ENCODE measurements at places on chromosomes 6 and 20.
A peak's percentile ranks its signal among the peaks of the same experiment; 100 is the strongest.

- DNase-seq: no peak
These were observed 68.6 kb upstream of the FBXL4 start for GRCh38 chr6:99016355-99016754.

GRCh38 chr6:82251942-82252341, 4.4 kb upstream of the IBTK start:
- DNase-seq: no peak

- no peak for DNase-seq
These were observed 173.7 kb downstream of the PHACTR1 start for GRCh38 chr6:12890171-12890790.

GRCh38 chr20:63064745-63065711, 58.3 kb upstream of the BHLHE23 start:
- DNase-seq: peak; percentile 44

DNA sequence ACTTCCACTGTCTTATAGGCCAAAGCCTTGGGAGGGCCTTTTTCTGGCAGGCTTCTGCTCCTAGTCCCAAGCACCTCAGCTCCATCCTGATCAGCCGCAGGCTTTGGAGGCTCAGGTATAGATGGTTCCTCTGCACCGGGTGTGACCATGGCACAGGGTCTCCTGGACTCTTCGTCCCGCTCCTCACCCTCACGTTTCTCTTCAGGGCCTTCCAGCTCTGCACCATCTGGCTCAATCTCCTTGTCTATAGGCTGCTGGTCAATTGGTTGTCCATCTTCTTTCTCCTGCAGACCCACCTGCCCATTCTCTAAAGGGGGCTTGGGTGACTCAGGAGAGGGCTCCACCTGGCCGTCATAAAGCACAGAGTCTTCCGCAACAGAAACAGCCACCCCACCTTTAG, 37.0 kb downstream of the BFSP1 start:
- DNase-seq: no peak

- DNase-seq: no peak
These were observed 55.9 kb downstream of the KCNQ5 start for GRCh38 chr6:72677740-72678139.

DNA sequence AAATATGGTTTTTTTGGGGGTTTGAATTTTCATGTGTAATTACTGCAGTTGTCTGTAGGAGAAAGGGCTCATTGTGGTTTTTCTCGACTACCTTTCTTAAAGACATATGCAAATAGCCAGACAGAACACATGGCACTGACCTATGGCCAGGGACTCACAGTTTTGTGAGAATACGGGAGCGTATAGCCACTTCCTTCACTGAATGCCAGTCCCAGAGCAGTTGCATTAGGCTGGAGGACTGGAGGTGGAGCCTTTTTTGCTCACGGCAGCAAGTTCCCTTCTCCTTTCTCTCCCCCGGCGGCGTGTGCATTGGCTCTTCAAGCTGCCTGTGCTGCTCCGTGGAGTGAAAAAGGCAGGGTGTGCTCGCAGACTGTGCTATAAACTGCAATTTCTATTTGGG, 114.9 kb downstream of the AKAP7 start:
- DNase-seq: peak; percentile 77

- DNase-seq: no peak
These were observed 52.6 kb upstream of the CD93 start for GRCh38 chr20:23138682-23139081.

GRCh38 chr6:72702421-72702820, 80.6 kb downstream of the KCNQ5 start:
- no peak for DNase-seq

- DNase-seq: no peak
These were observed 600.4 kb upstream of the JAG1 start for GRCh38 chr20:11274141-11274594.

DNA sequence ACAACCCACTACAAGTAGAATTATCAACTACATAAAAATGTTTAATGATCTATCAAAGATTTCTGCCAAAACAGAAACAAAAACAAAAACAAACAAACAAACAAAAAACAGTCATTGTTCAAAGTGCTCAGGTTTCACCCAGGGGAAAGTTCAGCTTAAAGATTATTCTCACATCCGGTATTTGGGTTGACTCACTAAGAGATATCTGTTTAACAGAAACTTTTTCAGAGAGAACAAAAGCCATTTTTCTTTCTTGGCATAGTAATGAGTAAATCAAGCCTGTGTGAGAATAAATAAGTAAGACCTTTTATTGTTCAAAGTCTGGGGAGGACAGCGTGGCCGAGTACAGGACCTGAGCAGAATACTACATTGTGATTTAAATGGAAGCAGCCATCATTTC, 143.6 kb downstream of the RCAN2 start:
- no peak for DNase-seq

DNA sequence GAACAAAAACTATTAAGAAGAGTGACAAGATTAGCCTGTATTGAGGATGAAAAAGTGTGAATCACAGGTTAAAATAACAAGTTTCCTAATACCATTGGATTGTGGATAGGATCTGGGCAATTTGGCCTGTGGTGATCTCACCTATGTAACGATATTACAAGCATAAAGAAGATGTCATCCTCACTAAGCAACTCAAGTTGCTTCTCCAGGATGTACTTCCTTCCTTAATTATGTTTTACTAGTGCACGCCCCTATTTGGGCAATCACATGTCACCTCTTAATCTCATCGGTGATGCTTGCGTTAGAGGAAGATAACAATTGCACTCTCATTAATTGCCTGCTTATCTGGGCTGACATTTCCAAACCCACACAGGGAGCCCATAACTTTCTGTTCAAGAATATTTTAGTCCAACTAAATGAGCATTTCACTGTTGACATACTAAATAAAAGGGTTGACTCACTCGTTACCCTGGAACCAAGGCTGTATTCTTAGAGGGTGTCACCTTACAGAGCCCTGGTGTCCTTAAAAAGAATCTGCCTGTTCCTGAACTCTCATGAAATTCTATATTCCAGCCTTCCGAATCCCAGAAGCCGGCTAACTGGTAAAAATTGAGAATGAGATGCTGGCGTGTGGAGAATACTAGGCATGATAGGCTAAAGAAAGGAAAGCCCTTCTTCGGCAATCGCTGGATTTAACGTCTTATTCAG, 88.2 kb upstream of the ATXN1 start:
- no peak for DNase-seq

- DNase-seq: no peak
These were observed 58.6 kb upstream of the ZNF217 start for GRCh38 chr20:53652090-53652858.

- no peak for DNase-seq
These were observed 22.9 kb downstream of the STX7 start for GRCh38 chr6:132490024-132490423.

DNA sequence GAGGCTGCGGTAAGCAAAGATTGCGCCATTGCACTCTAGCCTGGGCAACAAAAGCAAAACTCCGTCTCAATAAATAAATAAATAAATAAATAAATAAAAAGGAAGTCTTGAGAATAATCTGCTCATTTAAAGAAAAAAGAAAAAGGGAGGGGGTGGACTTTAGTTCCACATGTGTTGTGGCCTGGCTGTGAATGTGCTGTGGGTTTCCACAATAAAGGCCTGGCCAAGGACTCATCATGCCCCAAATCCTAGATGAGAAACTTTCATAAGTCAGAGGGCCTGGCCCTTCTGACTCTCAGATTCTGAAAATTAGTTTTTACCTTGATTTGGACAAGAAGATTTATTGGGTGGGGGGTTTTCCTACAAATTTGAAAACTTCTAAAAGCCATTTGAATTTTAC, 48.4 kb downstream of the RIOK1 start:
- no peak for DNase-seq

DNA sequence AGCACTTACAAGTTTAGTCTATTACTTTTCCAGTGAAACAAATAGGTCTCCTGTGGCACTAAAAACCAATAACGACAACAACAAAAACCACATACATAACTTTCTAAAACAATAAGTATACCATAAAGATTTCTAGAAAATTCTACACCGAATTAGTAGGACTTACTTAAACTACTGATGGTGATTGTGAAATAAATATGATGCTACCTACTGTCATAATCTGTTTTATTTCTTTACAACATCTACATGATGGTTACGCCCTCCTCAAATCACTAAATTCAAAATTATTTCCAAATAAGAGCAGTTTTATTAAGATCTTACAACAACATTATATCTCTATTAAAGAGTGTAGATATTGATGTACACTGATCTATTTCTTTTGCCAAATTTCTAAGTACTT, 147.0 kb downstream of the DST start:
- DNase-seq: no peak

- no peak for DNase-seq
These were observed 945.8 kb upstream of the ADGRB3 start for GRCh38 chr6:67689329-67689728.

GRCh38 chr20:5148581-5148980, 21.8 kb downstream of the CDS2 start:
- no peak for DNase-seq

GRCh38 chr20:14879020-14879697, 541.7 kb upstream of the FLRT3 start:
- DNase-seq: no peak

DNA sequence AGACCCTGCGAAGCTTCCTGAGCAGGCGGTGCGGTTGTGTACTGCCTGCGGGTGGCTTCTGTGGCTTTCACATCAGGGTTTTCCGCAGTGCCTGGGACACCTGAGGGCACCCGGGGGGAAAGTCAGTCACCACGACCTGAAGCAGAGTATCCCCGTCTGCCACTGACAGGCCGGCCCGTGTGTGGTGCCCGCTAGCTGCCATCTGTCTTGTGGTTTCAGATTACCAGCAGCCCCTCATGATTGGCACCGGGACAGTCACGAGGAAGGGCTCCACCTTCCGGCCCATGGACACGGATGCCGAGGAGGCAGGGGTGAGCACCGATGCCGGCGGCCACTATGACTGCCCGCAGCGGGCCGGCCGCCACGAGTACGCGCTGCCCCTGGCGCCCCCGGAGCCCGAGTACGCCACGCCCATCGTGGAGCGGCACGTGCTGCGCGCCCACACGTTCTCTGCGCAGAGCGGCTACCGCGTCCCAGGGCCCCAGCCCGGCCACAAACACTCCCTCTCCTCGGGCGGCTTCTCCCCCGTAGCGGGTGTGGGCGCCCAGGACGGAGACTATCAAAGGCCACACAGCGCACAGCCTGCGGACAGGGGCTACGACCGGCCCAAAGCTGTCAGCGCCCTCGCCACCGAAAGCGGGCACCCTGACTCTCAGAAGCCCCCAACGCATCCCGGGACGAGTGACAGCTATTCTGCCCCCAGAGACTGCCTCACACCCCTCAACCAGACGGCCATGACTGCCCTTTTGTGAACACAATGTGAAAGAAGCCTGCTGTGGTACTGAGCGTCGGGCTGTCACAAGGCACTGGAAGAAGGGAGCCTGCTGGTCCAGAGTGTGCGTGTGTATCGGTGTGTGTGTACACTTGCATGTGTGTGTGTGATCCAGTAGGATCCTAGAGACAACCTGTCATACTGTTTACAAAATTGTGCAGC, 54.4 kb downstream of the GOPC start:
- peak; percentile 79 for DNase-seq

DNA sequence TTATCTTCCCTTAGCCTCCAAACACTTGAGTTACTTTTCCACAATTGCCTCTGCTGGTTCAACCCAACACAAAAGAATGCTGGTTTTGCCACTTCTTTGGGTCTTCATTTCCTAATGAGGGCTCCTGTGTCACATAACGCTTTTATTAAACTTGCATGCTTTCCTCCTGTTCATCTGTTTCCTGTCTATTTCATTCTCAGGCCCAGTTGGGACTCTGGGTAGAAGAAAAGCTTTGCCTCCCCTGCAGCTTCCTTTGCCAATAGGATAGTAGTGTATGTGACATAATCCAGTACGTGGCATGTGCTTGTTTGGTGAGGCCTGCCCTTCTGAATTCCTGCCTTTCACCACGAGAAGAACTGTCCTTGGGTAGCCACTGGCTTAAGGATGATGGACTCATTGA, 529.3 kb upstream of the AGPAT4 start:
- DNase-seq: no peak

DNA sequence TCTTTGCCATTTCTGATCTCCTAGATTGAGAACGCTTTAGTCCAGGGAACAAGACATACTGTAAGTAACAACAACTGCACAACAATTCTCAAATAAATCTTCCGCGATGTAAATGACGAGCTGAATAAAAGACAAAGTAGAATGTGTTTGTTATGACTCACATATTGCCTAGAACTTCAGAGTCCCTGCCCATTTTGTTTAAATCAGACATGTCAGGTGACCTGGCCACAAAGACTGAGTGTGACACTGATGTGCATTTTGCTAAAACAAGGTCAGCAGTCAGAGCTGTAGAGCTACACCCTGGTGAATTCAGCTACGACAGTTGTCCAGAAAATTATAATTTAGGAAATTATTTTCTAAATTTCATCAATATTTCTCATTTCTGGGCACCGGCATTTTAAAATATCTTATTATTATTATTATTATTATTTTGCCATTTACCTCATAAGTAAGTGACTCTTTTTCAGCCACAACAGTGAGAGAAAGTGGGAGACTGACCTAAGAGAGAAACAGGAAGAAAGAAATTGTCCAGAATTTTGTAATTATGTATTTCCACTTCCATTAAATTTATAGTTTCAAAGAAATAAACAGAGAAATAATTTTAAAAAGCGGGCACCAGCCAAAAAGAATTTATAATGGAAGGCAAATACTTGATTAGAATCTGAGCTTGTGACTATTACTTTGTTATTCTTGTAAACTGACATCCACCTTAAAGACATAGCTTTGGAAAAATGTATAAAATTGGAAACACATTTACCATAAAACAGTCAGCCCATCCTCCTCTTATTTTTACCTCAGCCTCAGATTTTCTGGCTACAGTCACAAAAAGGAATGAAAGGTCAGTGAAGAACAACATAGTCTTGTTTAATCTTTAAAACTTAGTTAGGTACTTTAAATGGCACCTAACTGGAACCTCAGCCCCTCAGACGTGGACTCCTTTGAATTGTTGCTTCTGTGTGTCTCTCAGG, 157.0 kb upstream of the CITED2 start:
- DNase-seq: no peak

DNA sequence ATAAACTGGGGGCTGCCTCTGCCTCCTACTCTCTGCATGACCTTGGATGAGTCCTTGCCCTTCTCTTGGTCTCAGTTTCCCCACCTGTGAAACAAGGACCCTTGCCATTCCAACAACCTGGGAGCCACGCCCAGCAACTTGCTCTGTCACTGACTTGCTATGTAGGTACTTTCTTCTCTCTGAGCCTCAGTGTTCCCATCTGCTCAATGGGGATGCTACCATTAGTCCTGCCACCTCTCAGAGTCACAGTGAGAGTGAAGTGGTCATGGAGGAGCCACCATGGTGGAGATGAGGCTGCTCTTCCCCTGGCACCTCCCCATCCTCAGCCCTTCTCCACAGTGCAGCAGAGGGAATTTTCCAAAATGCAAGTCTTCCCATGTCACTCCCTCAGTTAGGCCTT, 70.6 kb downstream of the CDH22 start:
- no peak for DNase-seq

GRCh38 chr6:37106982-37107491, 62.9 kb upstream of the PIM1 start:
- no peak for DNase-seq
